CD4-positive, alpha-beta T cell treated with Interleukin-4 for 1 hour (primary cell): ENCODE measurements at places on chromosomes 12 and 14.
A peak's percentile ranks its signal among the peaks of the same experiment; 100 is the strongest.

DNA sequence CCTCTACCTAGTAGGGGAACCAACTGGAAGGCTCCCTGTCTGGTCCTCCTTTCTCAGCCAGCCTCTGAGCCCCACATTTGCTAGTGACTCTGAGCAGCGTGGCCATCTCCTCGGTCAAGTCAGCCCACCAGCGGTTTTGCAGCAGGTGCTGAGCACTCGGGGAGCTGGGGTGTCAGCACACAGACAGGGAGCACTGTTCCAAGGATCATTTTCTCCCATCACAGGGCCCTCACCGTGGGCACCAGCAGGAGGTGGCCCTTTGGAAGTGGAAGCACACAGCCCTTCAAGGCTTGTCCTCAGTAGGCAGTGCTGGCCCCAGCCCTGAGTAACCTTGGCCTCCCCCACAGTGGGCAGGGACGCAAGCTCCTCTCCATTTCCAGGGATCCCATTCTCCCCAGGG is 24.1 kb upstream of the EML1 start:
- DNase-seq, result no peak

DNA sequence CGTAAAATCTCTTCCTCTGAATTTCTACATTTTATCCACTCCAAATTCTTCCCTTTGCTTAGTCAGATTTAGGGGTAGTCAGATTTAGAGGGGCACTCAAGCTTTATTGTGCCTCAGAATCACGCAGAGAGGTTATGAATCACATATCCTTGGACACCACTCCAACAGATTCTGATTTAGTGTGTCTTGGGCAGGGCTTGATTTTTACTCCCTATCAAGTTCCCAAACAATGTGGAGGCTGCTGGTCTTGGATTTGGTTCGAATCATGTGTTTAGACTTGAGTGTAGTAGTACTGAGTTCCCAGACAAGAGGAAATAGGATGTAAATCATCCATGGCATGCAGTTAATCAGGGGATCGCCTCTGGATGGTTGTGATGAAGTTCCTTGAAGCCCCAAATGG is 298.1 kb upstream of the CLEC14A start:
- DNase-seq, result no peak

DNA sequence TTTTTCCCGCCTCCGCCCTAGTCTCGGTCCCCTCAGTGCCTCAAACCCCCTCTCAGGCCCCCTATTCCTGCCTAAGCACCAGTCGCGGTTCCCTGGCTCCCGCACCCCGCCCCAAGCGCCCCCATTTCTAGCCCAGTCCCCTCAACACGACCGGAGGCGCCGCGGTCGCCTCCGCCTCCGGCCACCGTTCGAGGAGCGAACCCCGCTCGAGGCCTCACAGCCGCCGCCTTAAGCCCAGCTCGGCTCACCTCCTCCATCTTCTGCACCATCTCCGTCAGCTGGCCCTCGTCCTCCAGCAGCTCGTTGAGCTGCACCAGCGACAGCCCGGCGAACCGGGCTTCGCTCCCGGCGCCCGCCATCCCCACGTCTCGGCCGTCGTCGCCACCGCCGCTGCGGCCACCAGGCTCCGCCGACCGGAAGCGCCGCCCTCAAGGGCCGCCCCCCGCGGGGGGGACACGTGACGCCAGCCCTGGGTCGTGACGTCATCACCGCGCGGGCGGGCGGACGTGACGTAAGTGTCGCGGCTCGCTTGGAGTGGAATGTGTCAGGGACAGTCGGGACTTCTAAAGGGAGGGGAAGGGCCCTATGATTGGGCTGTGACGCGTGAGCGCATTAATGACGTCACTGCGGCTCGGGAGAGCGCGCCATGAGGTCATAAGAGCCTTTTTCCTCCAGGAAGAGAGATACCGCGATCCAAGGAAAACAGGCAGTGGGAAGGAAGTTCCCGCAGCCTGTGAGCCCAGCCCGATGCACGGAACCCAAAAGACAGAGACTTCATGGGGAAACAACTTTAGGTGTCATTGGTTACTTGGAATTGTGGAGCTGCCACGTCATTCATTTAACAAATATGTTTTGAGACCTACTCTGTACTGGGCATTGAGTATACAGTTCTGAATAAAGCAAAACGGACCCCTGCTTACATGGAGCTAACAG is at the start of gene VPS37B:
VPS37B (minus strand) TSS at position 421 of the 933 bp plus-strand sequence; CDS start at position 359, 62 bp downstream.
- DNase-seq, result peak; percentile 92

DNA sequence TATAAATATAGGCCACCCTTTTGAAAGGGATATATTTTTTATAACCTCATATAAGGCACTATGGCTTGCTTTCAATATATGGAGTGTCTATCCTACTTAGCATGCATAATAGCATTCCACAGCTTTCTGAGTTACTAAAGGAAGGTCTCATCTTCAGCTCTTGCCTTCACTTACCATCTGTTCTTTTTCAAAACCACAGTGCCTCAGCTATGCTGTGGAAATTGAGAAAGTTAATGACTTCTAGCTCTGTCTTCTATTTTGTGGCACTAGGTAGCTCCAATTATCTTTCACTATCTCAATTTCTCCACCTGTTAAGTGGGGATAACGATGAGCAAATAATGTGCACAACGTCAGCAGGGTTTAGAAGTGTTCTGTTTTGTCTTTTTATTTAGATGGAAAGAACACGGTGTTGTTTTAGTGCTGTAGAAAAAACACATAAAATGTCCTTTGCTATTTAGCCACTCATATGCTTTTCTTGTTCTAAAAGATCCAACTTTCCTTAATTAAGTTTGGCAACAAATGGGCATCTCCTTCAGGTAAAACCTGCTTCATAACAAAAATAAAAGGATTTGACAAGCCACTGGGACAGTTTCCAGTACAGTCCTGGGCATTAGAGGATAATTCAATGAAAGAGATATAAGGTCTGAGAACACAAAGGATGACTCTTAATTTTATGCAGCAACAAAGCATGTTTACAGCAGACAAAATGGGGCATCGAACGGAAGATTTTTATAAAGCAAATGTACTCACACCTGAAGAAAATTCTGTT is 462.0 kb upstream of the SYT1 start:
- no peak for DNase-seq

DNA sequence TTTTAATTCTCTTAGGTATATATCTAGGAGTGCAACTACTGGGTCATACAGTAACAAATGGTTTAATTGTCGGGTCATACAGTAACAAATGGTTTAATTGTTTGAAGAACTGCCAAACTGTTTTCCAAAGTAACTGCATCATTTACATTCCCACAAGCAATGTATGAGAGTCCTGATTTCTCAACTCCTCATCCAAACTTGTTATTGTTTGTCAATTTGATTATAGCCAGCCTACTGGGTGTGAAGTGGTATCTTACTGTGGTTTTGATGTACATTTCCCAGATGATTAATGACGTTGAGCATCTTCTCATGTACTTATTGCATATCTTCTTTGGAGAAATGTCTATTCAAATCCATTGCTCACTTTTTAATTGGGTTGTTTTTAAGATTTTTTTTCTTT is 67.6 kb upstream of the CFL2 start:
- no peak for DNase-seq

GRCh38 chr12:119940897-119941296 is 48.1 kb upstream of the BICDL1 start:
- DNase-seq, result no peak

- DNase-seq, result no peak
Observed at GRCh38 chr12:91704446-91704845, 441.2 kb downstream of the BTG1 start.

DNA sequence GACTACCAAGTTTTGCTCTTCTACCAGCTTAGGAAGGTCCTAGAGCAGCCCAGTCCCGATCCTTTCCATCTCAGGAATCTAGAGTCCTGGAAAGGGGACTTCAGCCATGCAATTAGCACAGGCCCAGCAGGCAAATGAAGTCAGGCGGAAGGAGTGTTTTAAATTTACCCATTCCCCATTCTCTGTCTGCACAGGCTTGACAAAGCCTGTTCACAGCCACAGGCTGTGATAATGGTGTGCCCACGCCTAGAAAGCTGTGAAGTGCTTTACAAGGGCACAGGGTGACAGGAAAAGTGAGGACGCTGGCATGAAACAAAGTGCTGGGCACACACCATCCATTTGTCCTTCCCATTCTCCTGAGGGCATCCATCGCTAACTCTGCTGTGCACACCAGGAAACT is 79.0 kb downstream of the PITPNM2 start:
- no peak for DNase-seq

DNA sequence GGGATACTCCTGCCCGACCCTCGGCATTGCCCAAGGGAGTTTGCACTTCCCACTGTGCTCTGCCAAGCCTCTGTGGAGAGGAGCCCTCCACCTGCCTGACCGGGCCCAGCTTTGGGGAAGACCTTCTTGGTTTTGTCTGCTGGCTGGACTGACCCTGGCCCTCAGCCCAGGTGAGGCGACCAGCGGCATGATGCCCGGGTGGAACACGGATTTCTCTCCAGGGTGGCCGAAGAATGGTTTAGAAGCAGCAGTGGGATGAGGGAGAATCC is 15.6 kb downstream of the ZBTB42 start:
- DNase-seq, result no peak

GRCh38 chr14:100240668-100241032 is 1.7 kb downstream of the YY1 start:
- no peak for DNase-seq

DNA sequence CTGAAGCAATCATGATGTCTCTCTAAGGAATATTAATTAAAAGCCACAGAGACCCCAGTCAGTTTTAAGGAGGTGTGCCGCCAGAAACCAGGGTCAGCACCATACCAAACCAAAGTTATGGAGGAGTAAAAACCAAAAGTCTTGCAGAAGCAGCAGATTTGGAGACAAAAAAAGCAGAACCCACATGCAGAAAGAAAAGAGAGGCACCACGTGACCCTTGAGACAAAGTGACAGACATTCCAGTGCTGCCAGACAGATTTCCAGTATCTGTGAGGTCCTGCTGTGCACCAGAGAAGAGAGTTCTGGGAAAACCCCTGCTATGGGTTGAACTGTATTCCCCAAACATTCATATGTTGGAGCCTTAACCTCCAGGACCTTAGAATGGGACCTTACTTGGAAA is 59.7 kb downstream of the CAPZA3 start:
- DNase-seq, result no peak

DNA sequence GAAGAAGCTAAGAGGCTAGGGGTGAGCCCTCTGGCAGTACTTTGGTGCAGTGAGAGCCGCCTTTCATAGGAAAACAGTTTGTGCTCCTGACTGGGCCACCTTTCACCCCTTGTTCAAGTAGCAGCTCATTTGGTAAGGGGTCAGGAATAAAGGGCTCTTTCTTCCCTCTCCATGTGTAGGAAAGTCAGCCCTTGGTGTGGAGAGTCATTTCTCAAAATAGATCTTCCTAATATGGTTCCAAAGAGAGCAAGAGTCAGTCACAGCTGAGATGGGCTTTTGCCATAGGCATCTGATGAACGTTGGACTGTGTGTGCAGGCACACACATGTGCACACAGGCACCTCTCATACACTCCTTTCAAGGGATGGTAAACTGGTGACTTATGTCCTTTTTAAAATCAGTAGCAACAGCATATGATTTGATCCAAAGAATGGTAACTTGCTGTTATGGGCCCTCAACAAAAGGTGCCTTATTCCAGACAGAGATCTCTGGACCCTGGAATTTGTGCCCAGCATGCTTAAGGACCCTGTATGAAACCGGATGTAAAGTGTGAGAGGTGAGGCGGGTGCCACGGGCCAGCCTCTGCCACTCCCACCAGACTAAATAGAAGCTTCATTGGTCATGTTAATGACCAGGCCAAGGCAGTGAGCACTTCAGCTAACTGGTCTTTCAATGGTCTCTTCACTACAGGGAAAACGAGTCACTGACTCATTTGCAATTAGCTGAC is 16.7 kb upstream of the RIC8B start:
- DNase-seq, result no peak

- DNase-seq, result no peak
Observed at GRCh38 chr12:71045781-71046180, 112.0 kb downstream of the TSPAN8 start.

GRCh38 chr14:89833120-89833532 is 121.4 kb downstream of the EFCAB11 start:
- DNase-seq, result no peak

GRCh38 chr14:75915045-75915444 is 66.8 kb downstream of the TGFB3 start:
- no peak for DNase-seq

DNA sequence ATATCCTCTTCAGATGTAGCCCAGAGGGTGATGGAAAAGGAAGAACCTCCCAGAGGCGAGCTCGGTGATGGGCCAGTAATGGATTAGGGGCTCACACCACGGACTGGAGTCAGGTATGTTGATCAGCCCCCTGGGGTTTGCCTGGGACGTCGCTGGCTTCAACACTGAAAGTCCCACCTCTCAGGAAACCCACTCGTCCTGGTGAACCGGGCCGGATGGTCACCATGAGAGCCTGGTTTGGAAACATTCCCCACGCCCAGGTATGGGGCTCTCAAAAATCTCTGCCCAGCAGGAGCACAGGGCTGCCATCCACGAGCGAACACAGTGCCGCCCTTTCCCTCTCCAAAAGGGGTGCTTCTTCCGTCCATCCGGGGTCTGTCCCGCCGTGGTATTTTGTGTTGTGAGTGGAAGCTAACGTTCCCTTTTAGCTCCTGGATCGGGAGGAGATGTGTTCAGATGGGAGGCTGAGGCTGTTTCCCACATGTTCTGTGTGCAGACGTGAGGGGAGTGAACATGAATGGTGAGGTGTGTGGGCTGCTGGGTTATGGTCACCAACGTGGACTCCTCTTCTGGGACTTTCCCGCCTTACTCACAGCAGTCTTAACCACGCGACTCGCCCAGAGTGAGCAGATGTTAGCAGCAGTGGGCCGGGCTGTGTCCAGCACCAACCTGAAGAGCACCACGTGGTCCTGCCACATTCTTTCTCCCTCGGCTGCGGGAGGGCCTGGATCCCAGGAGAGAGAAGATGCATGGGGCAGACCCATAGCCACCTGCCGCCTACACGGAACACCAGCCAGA is 139.2 kb downstream of the KIF26A start:
- no peak for DNase-seq

GRCh38 chr12:130633771-130634170 is 82.3 kb downstream of the RIMBP2 start:
- no peak for DNase-seq

DNA sequence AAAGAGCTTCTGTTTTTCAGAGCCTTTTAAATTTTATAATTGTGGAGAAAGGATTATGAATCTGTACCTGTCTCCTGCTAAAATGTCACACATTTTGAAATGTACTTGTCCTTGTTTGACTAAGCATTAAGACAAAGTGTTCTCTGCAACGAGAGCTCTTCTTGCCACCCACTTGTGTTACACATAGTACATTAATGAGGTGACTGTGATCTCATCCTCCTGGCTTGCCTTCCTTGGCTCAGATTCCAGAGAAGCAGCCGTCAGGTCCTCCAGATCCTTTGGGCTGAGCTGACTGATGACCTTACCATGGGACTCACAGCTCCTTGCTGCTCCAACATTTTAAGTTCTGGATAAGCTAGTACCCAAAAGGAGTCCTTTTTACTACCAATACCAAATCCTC is 81.4 kb downstream of the BBS10 start:
- DNase-seq, result no peak

- no peak for DNase-seq
Observed at GRCh38 chr12:77925536-77926108, 94.9 kb downstream of the NAV3 start.

- DNase-seq, result no peak
Observed at GRCh38 chr12:63843254-63843720, 1.2 kb upstream of the SRGAP1 start.

- no peak for DNase-seq
Observed at GRCh38 chr12:26090836-26091510, 33.9 kb downstream of the BHLHE41 start.

- DNase-seq, result no peak
Observed at GRCh38 chr12:19908830-19909229, 459.5 kb upstream of the PDE3A start.
